Activated T-helper 1 cell treated with anti-CD3 and anti-CD28 coated beads, Interleukin-2, amount 50 U/mL, for 16 hours (primary cell): ENCODE measurements at places on chromosomes 3 and 15.

- DNase-seq: no peak
Measured at GRCh38 chr15:65968511-65968910, 99.2 kb downstream of the RAB11A start.

- DNase-seq: no peak
Measured at GRCh38 chr3:58748024-58748423, 81.5 kb upstream of the FAM3D start.

DNA sequence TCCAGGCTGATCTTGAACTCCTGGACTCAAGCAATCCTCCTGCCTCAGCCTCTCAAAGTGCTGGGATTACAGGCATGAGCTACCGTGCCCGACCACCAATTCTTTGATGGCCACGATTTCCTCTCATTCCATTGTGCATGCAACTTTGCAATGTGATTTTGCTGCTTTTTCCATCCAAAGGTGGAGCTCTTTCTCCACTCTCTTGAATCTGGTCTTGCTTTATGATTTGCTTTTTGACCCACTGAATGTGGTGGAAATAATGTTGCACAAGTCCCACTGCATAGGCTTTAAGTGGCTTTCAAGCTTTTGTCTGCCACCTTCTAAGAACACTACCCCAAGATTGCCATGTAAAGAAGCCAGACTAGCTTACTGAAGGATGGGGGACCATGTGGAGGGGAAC is 10.6 kb downstream of the RPS27L start:
- DNase-seq: no peak

- no peak for DNase-seq
Measured at GRCh38 chr3:16467393-16467792, 46.1 kb downstream of the RFTN1 start.
